ENCODE measurements at places on chromosomes 16 and 17.

- DNase-seq = no peak
These were observed 14.0 kb downstream of the TSNAXIP1 start for GRCh38 chr16:67820608-67821259.

- no peak for DNase-seq
These were observed 12.4 kb upstream of the SRCIN1 start for GRCh38 chr17:38617967-38618760.

GRCh38 chr17:72970797-72971196 is 121.7 kb downstream of the SLC39A11 start:
- DNase-seq = no peak

DNA sequence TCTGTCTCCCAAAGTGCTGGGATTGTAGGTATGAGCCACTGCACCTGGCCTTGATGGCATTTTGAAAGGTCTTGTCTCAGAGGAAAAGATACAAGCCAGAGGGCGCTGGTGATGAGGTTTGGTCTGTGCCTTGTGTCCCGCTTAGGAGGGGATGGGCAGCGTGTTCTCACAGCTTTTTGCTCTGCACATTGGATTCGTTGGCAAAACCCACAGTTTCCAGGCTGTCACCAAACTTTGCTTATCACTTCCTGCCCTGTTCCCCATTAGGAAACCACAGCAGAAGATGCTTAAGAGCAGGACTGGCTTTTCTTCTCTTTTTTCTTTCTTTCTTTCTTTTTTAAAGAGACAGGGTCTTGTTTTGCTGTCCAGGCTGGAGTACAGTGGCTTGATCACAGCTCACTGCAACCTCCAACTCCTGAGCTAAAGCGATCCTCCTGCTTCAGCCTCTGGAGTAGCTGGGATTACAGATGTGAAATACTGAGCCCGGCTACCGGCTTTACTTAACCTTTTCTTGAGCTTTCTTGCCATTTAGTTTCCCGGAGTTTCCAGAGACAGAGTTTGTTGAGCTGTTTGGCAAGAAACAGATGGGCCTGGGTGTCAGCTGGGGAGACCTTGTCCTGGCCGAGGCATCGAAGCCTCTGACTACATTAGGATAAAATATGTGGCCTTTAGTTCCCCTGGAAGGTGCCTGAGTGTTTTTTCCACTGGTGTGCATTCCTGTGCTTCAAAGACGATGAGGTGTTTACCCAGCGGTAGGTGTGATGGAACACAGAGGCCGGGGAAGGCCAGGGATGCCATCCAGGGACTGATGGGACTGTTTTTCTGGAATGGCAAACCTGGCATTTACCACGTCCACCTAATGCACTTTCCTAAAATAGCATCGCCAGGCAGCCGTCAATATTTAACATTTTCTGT is 112.9 kb downstream of the ABCC1 start:
- no peak for DNase-seq

GRCh38 chr17:40320756-40321523 is 12.0 kb downstream of the RARA start:
- DNase-seq = no peak

All from activated T-helper 1 cell treated with Interleukin-2 at 50 U/mL for 16 hours (primary cell).